NCI-H1105 (cell line): ENCODE measurements at places on chromosomes 5 and 9.

DNA sequence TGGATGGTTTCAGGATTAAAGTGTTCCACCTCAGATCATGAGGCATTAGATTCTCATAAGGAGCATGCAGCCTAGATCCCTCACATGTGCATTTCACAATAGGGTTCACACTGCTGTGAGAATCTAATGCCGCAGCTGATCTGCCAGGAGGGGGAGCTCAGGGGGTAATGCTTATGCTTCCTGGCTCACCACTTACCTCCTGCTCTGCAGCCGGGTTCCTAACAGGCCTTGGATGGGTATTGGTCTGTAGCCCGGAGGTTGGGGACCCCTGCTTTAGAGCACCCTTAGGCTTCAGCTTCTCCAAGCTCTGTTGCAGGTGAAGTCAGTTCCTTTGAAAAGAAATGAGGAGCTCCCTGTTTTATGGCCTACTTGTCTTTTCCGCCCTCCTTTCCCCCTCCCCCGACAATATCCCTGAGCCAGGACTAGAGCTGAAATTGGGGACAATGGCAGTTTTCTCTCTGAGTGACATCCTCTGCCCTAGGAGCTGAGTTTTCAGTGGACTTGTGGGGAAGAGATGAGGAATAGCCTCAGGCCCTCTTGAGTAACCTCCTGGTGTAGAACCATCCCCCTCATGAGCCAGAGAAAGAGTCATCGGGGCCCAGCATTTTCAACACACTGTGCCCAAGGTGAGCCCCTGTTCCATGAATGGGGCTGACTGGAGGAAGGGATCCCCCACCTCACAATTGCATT lies 16.2 kb upstream of the MAT2B start:
- DNase-seq: no peak

DNA sequence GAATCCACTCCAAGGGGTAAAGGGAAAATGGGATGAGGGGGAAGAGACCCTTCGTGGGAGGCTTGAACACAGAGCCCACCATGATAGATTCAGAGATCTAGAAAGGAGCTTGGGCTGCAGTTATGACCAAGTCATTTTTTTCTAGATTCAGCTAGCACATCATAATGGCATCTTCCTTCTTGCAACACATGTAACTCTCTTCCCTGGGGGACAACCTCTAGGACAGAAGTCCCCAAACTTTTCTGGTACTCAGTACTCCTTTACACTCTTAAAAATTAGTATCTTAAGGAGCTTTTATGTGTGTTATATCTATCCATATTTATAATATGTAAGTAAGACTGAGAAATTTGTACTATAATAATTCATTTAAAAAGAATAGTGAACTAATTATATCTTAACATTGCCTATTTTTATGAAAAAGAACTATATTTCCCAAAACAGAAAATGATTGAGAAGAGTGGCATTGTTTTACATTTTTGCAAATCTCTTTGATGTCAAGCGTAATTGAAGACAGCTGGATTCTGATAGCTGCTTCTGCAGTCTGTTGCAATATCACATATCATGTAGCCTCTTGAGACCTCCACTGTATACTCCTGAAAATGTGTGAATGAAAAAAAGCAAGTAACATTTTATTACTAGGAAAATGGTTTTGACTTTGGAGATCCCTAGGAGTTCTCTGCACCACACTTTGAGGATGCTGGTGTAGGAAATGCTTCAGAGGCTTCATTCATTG lies 875 bp downstream of the ACO1 start:
- DNase-seq: no peak

DNA sequence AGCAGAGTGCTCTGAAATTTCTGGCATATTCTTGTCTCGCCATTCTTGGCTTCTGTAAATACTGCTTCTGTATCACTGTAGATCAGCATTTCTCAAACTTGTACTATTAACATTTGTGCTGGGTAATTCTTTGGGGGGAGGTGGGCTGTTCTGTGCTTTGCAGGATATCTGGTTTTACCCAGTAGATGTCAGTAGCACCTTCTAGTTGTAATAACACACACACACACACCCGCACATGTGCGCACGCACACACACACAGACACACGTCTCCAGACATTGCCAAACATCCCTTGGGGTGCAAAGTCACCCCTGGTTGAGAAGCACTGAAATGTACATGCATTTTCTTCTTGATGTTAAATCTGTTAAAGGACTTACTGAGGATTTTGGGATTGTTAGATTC lies 304.1 kb downstream of the MAT2B start:
- no peak for DNase-seq

DNA sequence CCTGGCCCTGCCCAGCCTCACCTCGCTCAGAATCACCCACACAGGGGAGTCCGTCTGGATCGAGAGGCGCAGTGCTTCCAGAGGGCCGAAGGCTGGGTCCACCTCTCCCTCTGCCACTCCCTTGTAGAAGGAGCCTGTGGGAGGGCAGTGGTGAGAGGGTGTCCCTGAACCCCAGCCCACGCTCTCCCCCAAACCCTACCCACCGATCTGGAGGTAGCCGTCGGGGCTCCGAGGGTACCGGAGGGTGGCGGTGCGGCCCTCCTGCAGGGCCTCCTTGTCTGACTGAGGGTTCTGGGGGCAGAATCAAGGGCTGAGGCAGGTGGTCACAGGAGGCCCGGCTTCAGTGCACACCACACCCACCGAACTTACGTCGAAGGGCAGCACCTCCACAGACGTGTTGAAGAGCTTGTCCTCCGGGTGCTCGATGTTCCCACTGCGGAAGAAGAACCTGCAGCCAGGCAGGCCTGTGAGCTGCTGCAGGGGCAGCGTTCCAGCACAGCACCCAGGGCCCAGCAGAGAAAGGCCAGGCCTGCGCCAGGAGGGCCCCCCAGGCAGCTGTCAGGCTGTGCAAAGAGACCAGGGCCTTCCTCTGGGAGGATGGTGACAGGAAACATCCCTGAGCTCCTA lies 4.5 kb downstream of the LTC4S start:
- DNase-seq: no peak

DNA sequence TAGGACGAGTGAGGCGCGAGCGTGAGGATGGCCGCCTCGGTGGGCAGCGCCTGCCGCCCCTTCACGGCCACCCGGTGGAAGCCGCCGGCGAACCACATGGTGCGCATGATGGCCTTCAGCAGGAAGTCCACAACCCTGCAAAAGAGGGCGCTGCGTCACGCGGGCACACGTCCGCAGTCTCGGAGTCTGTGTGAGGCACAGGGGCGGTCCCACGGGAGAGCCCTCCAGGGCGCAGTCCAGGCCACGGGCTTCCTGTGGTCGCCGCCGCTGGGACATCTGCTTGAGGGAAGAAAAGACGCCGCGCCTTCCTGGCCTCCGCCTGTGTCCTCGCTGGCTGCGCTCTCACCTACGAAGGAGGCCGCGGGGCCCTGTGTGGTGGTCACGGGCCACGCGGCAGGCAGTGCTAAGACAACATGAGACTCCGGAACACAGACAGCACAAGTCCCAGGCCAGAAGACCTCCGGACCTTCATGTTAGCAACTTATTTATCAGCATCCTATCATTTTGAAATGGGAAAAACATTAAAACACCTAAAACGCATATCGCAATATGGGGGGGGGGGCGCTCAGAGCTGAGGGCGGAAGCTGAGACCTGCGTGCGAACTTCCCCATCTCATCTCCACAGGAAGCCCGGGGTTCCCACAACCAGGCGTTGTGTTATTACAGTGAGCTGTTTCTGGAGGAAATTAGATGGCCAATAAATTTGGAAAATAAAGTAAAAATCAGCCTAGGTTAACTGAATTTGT lies 28.8 kb downstream of the LPCAT1 start:
- no peak for DNase-seq

DNA sequence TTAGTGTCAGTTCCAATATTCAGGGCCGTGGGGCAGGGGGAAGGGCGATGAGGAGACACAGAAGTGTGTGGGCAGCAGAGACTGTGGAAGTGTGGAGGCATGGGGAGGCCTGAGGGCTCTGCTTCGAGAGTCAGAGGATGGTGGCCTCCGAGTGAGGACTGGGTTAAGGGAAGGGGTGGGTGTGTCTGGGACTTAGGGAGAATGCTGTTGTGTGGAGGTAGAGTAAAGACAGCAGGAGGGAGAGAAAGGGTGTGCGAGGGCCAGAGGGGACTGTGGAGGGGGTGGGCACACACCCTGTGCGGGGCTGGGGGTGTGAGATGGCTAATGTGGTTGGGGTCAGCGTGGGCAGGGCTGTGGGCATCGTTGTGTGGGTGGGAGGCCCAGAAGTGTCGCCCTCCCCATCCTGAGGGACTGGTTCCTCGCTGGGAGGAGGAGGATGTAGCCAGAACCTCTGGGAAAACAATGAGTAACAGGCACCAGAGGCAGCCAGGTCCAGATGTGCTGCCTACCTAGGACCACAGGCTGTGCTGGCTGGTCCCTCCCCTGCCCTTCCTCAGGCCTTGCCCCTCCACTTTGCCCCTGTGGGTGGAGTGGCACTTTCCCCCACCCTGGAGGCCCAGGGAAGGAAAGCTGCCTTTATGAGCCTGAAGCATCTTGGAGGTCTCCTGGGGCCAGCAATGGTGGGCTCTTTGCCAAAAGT lies 4.2 kb downstream of the USP20 start:
- DNase-seq: no peak

GRCh38 chr5:155514105-155514563 lies 500.6 kb downstream of the KIF4B start:
- no peak for DNase-seq

DNA sequence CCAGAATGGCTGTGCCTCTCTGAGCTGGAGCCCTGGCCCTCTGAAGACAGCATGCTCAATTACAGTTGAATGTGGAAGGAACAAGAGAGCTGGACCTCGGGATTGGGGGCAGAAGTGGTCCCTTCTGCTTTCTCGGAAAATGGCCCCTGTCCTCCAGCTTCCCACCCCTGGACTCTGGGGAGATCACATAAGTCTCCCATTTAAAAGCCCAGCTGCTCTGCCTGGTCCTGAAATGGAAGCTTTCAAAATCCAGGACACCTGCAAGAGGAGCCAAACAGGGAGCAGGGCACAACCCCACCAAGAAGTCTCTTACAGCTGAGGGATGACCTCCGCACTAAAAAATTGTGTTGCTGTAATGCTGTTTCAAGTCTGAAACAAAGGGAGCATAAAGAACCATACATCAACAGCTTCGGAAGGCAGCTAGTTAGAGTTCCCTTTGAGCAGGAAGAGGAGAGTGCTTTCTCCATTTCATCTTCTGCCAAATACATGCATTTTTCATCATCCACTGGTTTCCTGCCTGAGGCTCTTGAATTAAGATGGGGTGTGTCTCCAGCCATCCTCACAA lies 48.2 kb downstream of the TGFBI start:
- no peak for DNase-seq
